Lung (tissue), 17 donors: ENCODE measurements at places on chromosomes 5 and 9. TPM values are rescaled to one million over a fixed set of nuclear protein-coding genes. Genes with fewer than 3 reads are reported as not detected.

GRCh38 chr5:149441986-149442385 lies 62.9 kb upstream of the IL17B start:
- DNase-seq = peak; percentile 4

Gene ZNF483
- total RNA-seq = 20.6 TPM

Gene ARHGEF39
- total RNA-seq = 1.3 TPM

- no peak for DNase-seq
Measured at GRCh38 chr5:120967366-120967765, 503.3 kb downstream of the PRR16 start.

DNA sequence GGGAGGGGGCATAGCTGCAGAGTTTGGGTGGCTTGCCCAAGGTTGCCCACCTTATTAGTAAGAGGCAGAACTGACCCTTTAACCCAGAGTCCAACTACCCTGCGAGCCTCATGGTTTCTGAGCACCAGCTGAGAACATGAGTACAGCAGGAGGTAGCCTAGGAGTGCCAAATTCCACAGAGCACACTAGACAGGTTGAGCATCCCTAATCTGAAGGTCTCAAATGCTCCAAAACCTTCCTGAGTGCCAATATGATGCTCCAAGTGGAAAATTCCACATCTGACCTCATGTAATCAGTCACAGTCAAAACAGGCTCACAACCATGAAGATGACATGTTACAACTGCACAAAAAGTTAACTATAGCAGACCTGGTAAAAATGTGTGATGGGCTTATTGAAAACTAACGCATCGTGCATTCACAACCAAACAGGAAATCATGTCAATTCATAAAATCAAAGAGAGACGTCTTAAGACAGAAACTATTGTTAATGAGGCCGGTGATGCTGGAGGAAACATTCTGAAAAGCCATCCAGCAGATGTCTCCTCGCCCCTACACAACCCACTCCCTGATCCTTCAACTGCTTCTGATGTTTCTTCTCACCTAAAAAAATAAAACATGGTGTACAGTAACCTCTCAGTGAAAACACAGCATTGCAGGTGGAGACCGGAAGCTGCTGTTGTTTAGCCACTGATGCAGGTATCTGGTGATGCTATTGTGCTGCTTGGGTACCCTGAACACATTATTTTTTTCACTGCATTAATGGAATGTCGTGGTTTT lies 25.0 kb downstream of the PTCH1 start:
- no peak for DNase-seq

GRCh38 chr5:22693121-22693520 lies 160.0 kb downstream of the CDH12 start:
- DNase-seq = no peak

GRCh38 chr5:79929095-79929494 lies 62.0 kb downstream of the MTX3 start:
- DNase-seq = no peak

- no peak for DNase-seq
Measured at GRCh38 chr5:31417512-31417911, 114.4 kb downstream of the DROSHA start.

- DNase-seq = no peak
Measured at GRCh38 chr5:152124409-152125041, 199.9 kb upstream of the GLRA1 start.

Gene PCDHGA11
- total RNA-seq = 3.8 TPM

DNA sequence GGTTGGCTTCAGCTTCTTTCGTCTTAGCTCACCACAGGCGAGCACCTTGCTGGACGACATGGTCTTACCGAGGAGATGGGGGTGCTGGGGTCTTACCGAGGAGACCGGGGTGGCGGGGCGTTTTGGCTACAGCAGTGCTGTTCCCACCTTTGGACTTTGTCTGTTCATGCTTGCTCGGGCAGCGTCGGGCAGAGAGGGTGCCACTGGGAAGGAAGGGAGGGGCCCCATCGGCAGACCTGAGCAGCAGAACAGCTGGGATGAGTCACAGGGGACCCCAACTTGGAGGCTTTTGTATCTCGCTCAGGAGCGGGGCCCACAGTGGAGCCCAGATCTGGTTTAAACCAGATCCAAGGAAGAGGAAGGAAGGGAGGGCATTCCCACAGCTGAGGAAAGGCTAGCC lies 106.0 kb upstream of the CACNA1B start:
- no peak for DNase-seq

Gene BARX1
- total RNA-seq = not detected

Gene PCDHGB4
- total RNA-seq = 12.1 TPM

DNA sequence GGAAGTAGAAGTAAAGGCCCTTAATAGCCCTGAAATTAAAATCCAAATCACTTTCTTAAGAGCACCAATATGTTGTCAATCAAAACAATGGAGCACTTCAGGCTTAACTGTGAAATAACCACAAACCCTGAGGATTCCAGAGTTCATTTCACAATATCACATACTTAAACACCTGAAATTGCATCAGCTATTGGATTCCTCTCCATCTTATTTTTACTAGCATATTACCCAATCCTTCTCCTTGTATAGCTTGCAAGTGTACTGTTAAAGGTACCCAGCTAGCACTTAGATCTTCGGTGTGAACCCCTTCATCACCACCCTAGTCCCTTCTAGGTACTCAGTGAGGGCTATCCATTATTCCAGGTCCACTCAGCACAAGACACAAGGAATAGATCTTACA lies 287.3 kb downstream of the EFNA5 start:
- no peak for DNase-seq

Gene TRPM3
- total RNA-seq = 1.4 TPM

- no peak for DNase-seq
Measured at GRCh38 chr5:137086342-137086741, 412.8 kb downstream of the SPOCK1 start.

Gene BRINP1
- 0.14 TPM for total RNA-seq

Gene ANKRD18A
- total RNA-seq = 6.7 TPM

Gene RMRP
- total RNA-seq = 39,735 TPM

Gene SMIM3
- total RNA-seq = 14.3 TPM

GRCh38 chr5:158127536-158127935 lies 268.6 kb upstream of the CLINT1 start:
- no peak for DNase-seq

Gene SPATA31C1
- total RNA-seq = not detected

DNA sequence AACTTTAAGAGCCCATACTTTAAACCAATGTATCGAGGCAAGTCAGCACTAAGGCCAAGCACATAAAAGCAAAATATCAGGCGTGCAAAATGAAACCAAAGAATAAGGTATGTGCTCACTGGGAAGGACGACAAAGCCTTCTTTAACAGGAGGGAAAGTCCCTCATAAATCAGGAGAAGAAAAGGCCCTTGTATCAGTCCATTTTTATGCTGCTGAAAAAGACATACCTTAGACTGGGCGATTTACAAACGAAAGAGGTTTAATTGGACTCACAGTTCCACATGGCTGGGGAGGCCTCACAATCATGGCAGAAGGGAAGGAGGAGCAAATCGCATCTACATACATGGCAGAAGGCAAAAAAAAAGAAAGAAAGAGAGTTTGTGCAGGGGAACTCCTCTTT lies 68.9 kb downstream of the UBE2QL1 start:
- DNase-seq = no peak

Gene SLC24A2
- 0.20 TPM for total RNA-seq

Gene TAF1L
- total RNA-seq = 0.03 TPM
